Right cardiac atrium (tissue), 5 donors: ENCODE measurements at places on chromosomes 6 and 20. TPM values are rescaled to one million over a fixed set of nuclear protein-coding genes. Genes with fewer than 3 reads are reported as not detected.

TREML1 gene
- polyA plus RNA-seq = 0.14 TPM

GRM4 gene
- polyA plus RNA-seq = not detected

CNR1 gene
- 0.41 TPM for polyA plus RNA-seq

TULP4 gene
- 14.7 TPM for polyA plus RNA-seq

TMEM200A gene
- polyA plus RNA-seq = 0.27 TPM

CTCFL gene
- polyA plus RNA-seq = not detected

IPCEF1 gene
- 0.07 TPM for polyA plus RNA-seq

FAM8A1 gene
- polyA plus RNA-seq = 12.8 TPM

CDH26 gene
- 0.88 TPM for polyA plus RNA-seq

C6orf141 gene
- 0.72 TPM for polyA plus RNA-seq

TRIM40 gene
- not detected for polyA plus RNA-seq

FERMT1 gene
- 0.54 TPM for polyA plus RNA-seq

FAM217B gene
- 5.5 TPM for polyA plus RNA-seq

NRM gene
- polyA plus RNA-seq = 5.3 TPM

SOX4 gene
- polyA plus RNA-seq = 2.9 TPM

TBXT gene
- polyA plus RNA-seq = not detected

KHDC3L gene
- not detected for polyA plus RNA-seq
